ENCODE measurements at places on chromosomes 12 and 14.

GRCh38 chr14:23895480-23895879 is 58.1 kb upstream of the DHRS4 start:
- peak; percentile 19 for DNase-seq

GRCh38 chr12:96249196-96250118 is 55.3 kb downstream of the ELK3 start:
- no peak for DNase-seq

- DNase-seq = no peak
Observed at GRCh38 chr14:102087762-102088011, 843 bp upstream of the HSP90AA1 start.

DNA sequence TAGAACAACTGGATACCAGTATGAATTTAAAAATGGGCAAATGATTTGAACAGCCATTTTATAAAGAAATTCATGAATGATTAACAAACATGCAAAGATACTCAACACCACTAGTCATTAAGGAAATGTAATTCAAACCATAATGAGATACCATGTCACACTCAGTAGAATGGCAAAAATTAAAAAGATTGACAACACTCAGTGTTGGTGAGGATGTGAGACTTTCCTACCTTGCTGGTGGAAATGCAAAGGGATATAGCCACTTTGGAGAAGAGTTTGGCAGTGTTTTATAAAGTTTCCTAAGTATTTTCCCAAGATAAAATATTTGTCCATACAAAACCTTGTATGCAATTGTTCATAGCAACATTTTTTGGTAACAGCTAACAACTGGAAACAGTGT is 6.0 kb upstream of the CHST11 start:
- DNase-seq = no peak

DNA sequence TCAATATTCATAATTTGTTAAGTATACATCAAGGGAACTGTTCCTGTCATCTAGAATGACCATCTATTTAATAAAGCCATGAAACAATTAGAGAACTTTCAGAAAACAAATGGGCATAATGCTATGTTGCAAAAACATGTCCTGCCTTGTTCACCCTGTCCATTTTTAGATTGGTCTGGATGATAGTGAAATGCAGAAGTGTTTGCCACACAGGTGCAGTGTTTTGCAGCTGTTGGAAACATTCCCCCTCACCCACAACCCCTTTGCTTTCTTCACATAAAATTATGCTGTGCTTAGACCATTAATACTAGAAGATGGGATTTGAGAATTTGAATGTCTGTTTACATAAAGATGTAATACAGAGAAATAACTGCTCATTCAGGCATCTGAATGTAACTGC is 36.5 kb downstream of the LEMD3 start:
- DNase-seq = no peak

- no peak for DNase-seq
Observed at GRCh38 chr14:71395151-71395604, 487.9 kb downstream of the PCNX1 start.

- peak; percentile 95 for DNase-seq
Observed at GRCh38 chr12:42426746-42427145, 100.8 kb downstream of the PPHLN1 start.

GRCh38 chr12:52663420-52663819 is 11.4 kb upstream of the KRT2 start:
- DNase-seq = peak; percentile 27

DNA sequence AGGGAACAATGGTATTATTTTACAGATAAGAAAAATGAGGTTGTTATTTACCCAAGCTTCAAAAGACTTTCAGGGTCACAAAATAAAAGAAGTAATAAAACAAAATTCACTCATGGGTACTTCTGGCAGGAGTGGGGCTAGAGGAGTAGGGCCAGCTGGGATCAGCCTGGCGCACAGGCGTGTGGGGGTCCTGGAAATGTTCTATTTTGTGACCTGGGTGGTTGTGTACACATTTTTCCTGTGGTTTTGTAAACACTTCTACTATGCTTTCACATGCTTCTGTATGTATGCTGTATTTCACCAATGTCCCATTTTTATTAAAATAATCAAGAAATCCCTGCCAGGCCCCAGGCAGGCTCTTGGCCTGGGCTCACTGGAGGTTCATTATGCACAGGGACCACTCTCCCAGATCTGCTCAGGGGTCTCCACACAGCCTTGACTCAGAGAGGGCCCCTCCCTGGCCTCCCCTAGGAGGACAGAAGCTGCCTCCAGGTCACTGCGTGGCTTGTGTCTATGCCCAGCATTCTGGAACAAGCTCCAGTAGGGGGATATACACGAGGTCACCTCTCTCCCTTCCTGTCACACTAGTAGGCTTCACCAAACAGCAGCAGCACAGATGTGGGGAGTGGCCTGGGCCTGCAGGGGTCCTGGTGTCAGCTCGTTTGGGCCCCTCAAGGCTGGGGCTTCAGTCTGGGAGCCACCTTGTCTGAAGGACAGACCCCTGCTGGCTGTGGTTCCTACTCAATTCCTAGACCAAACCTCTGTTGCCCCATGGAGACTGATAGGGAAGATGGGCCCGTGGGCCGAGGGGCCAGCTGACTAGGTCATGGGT is 37.8 kb downstream of the ANAPC7 start:
- peak; percentile 14 for DNase-seq

DNA sequence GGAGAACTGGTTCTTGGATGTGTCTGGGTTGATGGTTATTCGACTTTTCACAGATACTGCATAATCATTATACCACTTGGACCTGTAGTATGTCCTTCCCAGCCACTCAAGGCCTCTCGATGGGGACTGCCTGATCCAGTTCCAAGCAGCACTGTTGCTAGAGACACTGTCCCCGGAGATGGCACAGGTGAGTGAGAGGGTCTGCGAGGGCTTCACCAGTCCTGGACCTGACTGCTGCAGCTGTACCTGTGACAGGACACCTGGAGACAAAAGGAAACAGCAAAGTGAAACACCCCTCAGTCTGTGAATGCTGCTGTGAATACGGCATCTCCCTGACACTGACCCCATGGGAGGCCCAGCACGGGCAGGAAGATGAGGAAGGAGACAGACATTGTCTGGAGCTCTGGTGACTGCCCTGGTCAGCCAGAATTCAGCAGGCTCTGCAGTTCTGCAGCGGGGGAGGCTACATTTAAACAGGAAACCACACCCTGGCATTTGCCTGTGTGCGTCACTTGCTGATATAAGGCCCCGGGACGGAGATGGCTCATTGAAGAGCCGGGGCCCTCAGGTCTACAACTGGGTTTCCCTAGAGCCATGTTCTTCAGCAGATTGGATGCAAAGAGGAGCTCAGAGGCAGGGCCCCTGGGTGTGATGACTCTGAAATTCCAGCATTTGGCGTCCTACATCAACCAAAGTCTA is 413.6 kb downstream of the TMEM121 start:
- peak; percentile 12 for DNase-seq

DNA sequence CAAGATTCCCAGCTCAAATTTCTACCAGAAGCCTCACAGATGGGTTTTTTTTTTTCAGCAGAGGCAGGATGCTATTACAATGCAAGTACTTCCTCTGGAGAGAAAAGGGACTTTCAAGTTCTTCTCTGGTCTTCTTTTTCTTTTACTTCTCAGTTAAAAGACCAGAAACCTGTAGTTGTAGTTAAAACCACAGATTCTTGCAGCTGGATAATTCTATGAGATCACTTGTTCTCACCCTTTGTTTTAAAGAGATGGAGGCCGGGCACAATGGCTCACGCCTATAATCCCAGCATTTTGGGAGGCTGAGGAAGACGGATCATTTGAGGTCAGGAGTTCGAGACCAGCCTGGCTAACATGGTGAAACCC is 47.6 kb upstream of the OVCH1 start:
- no peak for DNase-seq
